ENCODE measurements at places on chromosomes 3 and 15.

GRCh38 chr15:38332711-38333110, 80.1 kb downstream of the SPRED1 start:
- no peak for DNase-seq

DNA sequence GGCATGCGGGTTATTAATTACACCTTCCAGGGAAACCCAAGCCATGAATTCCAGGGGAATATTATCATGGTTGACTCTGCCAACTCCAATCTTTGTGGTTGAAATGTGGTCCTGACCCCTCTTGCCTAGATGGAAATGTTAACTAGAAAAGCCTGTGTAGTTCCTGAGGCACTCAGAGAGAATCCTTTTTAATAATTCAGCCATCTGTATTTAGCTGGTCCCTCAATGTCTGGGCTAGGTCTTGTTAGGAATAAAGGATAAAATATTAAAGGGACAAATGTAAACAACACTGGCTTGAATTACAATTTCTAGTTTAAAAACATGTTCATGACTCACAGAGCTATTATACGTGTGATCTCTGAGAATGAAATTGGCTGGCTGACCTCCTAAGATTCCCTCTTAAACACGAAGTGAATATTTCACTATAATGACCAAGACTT, 435.2 kb upstream of the SUCLG2 start:
- DNase-seq, result no peak

DNA sequence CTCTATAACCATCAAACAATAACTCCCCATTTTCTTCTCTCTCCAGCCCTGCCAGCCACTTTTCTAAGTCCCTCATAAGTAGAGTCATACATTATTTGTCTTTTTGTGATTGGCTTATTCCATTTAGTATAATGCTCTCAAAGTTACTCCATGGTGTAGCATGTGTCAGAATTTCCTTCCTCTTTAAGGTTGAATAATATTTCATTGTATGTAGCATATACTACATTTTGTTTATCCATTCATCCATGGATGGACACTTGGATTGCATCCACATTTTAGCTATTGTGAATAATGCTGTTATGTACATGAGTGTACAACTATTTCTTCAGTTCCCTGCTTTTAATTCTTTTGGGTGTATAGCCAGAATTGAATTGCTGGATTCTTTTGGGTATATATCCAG, 138.4 kb downstream of the ATG7 start:
- DNase-seq, result no peak

GRCh38 chr15:43776718-43777266, at the start of gene ELL3:
ELL3 (minus strand) TSS chr15:43776966; CDS start chr15:43776901, 65 bp downstream.
- peak; percentile 71 for DNase-seq

DNA sequence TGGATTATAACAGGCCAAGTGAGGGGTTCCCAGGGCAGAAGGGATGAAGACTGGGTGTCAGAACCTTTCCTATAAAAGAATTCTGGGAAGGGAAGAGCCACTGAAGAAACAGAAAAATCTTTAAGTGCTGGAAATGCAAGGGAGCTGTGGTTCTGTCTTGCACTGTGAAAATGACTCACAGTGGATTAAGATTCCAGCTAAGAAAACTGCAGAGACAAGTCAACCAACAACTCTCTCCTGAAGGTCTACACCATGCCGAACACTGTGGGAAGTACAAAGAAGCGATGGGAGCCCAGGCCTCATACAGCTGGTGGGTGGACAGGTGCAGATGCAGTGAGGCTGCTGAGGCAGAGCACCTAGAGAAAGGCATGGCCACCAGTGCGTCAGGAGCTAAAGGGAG, 27.7 kb downstream of the ZDHHC3 start:
- DNase-seq, result no peak

GRCh38 chr3:47377186-47377585, 3.6 kb upstream of the PTPN23 start:
- DNase-seq, result no peak

DNA sequence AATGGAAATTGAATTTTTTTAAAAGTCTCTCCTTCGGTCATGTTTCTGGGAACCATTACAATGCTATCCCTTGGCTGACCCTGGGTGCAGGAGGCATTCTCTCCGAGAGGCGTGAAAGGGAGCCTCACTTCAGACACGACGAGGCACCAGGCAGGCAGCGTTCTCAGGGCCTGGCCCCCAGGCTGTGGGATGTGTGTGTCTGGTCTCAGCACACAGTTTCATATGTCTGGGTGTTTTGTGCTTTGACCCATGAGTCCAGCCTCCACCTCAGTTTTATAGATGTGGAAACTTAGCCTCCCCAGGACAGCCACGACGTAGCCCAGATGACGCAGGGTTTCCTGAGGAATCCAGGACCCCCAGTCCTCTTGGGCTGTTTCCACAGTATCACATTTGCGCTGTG, 34.0 kb downstream of the FGD5 start:
- DNase-seq, result no peak

GRCh38 chr15:71280206-71280605, 164.9 kb downstream of the THSD4 start:
- DNase-seq, result no peak

Data from activated CD4-positive, alpha-beta T cell treated with anti-CD3 and anti-CD28 coated beads, Interleukin-2, amount 50 U/mL, for 4 hours (primary cell).